ENCODE measurements at places on chromosomes 13 and 19. TPM values are rescaled to one million over a fixed set of nuclear protein-coding genes. Genes with fewer than 3 reads are reported as not detected.
A peak's percentile ranks its signal among the peaks of the same experiment; 100 is the strongest.

Gene CPB2
- total RNA-seq, result not detected

Gene ZNF470
- 0.32 TPM for total RNA-seq

GRCh38 chr19:39631178-39631577 lies 24.5 kb upstream of the LGALS16 start:
- no peak for DNase-seq

Gene CYP4F2
- total RNA-seq, result 0.98 TPM

DNA sequence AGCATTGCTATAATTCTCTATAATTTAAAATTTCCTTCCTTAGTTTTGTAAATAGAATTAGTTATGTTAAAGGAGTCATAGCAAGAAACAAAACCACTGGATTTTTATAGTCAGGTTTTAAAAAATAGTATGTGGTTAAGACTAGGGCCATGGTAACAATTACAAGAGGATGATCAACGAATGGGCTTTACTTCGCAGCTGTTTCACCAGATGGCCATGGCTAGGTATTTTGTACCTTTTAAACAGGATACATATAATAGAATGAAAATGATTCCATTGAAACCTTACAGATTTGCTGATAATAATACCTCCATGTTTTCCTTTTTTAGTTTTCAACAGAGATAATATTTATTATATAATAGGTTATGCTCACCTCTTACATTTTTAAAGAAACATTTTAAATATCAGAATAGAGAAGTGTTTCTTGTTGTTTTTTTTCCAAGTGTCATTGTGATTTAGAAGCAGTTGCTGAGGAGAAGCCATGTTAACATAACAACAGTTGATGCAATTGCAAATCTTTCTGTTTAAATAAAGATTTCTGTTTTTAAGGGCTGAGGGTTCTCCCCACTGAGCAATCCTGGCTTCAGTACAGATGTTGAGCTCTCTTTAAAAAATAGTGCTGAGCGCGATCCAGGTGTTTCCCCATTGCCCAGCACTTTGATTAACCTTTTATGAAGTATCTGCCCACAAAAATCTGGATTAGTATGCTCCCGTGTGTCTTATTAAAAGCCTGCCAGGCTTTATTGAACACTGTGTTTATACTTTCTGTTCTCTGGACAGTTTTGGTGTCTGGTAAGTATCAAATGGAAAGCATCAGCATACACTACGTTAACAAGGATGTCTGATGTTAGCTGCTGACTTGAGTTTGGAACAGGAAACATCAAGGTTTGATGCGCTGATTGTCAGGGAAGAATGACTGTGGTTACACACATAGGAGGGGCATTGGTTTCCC lies 205.3 kb downstream of the HS6ST3 start:
- DNase-seq, result no peak

DNA sequence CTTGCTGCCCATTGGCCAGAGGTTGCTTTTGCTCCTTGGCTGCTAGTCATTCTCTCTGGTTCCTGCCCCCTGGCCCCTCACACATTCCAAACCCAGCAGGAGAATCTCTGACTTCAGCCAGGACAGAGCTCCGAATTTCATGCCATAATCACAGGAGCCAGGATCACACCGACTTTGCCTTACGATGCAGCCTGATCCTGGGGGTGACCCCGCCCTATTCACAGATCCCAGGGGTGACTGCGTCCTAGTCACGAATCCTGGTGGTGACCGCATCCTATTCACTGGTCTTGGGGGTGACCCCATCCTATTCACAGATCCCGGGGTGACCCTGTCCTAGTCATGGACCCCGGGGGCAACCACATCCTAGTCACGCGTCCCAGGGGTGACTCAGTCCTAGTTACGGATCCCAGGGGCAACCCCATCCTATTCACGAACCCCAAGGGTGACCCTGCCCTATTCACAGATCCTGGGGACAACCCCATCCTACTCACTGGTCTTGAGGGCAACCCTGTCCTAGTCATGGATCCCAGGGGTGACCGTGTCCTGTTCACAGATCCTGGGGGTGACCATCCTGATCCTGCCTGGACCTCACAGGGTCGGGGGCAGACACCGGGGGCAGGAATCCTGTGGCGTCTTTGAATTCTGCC lies 7.4 kb upstream of the TEX29 start:
- no peak for DNase-seq

GRCh38 chr13:57813651-57814050 lies 182.1 kb downstream of the PCDH17 start:
- DNase-seq, result no peak

Gene RAB8A
- total RNA-seq, result 9.1 TPM

- no peak for DNase-seq
These were observed 82.2 kb downstream of the TNFSF11 start for GRCh38 chr13:42656161-42656560.

GRCh38 chr13:29511980-29512379 lies 83.5 kb downstream of the SLC7A1 start:
- no peak for DNase-seq

GRCh38 chr19:49591731-49592485 lies 926 bp downstream of the PRR12 start:
- no peak for DNase-seq

Gene EDNRB
- total RNA-seq, result 18.9 TPM

Gene ERICH6B
- not detected for total RNA-seq

DNA sequence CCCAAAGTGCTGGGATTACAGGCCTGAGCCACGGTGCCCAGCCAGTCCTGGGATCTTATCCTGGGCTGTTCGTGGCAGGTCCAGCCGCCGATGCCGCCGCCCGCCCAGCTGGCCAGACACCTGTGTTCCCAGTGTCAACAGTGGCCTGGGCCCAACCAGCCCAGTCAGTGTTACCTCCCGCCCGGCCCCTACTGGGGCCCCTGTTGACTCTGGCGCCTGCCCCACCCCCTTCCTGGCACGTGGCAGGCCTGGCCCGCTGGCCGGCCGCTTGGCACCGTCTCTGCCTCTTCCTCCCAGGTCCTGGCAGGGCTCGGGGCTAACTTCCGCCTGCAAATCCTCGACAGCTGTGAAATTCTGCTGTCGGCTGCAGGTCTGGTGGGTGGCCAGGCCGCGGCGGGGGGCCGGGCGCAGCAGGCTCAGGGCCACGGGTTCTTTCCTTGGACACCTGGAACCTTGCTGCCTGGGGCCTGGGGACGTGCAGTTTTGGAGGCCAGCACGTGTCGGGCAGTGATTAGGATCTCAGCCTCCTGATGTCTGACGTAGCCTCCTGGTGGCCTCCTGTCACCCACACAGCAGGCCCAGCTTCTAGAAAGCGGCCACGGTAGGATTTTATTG lies 9.1 kb downstream of the ARID3A start:
- DNase-seq, result peak; percentile 82

DNA sequence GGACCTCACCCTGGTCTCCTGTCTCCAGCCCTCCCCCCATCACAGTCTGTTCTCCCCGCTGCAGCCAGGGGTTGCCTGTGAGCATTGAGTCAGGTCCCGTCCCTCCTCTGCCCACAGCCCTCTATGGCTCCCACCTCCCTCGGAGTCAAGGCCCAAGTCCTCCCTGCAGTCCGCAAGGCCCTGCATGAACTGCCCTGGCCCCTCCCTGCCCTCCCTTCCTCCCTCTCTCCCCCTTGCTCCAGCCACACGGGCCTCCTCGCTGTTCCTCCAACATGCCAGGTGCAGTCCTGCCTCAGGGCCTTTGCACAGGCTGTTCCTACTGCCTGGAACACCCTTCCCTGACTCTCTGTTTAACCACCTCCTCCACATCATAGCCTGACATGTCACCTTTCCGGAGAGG lies 2.8 kb downstream of the TINCR start:
- DNase-seq, result no peak

- DNase-seq, result no peak
These were observed 31.4 kb downstream of the PPP5C start for GRCh38 chr19:46378268-46378667.
